ENCODE measurements at places on chromosomes 7 and 10.

DNA sequence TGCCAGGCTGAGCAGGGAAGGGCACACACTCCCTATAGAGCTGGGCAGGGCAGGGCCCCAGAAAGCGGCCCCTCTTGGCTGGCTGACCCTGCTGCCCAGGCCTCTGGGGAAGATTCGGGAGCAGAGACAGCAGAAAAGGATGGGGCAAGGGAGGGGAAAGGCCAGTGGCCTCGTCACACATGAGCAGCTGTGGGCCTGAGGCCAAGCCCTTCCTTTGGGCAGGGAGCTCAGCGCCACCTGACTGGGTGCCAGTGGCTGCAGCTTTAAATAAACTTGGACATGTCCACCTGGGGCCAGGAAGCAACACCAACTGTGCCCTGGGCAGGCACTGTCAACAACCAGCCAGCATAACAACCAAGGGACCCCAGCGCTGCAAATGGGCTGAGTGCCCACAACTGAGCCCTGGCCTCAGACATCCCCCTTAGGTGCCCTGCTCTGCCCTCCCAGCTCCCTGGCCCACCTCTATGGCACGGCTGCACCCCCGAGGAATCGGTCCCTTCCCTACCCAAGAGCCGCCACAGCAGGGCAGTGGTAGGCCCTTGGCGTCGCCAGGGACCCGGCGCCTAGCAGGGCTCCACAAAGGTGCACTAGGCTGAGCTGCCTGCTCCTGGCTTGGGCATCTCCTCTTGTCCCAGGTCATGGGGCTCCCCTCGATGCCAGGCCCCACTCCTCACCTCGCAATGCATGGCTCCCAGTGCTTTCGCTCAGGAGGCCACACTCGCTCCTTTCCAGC, 2.6 kb downstream of the CAMK2B start:
- no peak for DNase-seq

- DNase-seq: no peak
Measured at GRCh38 chr7:96300502-96300901, 21.4 kb downstream of the SLC25A13 start.

DNA sequence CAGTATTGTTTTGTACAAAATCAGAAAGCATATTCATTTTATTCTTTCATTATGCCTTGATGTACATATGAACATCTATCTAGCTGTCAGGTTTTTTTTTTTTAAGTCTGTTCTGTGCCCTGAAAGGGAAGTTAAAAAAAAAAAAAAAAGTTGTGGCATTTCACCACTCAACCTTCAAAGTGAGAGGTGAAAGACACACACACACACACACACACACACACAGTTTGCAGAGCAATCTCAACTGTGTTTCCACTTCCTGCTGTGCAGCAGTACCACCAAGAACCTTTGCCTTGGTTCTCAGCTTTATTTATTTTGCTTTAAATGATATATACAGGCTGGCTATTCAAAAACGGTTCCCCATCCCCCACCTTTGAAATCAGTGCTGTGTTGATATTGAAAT, 955.6 kb downstream of the GATA3 start:
- no peak for DNase-seq

DNA sequence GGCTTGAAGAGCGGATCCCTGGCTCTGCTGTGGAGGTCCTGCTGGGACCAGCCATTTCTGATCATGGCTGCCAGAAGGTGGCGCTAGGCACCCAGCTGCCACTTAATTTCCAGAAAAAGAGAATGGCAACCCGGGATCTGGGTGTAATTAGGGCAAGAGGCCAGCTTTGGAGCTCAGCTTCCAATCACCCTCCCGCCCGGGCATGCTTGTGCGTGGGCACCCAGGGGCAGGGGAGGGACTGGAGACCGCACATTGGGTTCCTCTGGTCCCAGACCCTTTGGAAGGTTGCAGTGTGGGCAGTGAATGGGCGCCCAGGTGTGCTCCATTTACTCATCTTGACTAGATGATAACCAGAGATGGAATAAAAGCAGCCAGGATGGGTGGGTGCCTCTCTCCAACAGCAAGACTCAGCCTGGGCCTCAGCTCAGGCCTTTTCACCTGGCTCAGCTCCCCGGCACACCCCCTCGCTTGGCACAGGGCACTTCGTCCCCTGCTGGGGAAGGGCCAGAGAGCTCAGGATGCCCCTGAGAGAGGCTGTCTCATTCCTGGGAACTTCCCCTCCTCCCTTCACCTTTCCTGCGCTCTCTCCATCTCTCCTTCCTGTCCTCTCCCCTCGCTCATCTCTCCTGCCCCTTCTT, 14.7 kb downstream of the FAM241B start:
- peak; percentile 51 for DNase-seq

DNA sequence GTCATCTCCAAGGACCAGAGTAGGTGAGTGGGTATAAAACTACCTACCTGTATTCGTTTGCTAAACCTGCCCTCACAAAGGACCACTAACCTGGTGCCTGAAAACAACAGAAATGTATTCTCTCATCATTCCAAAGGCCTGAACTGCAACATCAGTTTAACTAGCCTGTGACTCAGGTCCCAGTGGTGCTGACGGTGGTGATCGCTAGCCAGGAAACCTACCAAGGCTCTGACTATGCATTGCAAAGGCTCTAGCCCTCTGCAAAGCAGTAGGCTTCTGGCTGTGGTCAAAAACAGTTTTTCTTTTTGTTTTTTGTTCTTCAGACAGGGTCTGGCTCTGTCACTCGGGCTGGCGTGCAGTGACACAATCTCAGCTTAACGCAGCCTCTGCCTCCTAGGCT, 107.5 kb downstream of the NPTX2 start:
- no peak for DNase-seq

DNA sequence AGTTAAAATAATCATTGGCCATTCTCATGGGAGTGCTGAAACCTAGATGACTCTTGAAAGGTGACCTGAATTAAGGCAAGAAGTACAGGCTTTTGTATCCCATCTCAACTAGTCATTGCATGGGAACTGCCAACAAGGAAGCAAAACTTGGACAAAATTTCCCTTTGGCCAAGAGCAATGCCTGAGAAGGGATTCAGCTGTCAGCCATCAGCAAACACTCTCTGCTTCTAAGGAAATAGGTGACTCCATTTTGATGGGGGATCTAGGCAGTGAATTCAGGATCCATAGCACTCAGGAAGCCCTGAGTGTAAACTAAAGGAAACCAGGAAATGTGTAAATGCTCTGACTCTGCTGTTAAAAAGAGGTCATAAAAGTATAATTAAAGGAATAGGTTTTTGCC, 221.5 kb upstream of the TMEM229A start:
- DNase-seq: no peak

DNA sequence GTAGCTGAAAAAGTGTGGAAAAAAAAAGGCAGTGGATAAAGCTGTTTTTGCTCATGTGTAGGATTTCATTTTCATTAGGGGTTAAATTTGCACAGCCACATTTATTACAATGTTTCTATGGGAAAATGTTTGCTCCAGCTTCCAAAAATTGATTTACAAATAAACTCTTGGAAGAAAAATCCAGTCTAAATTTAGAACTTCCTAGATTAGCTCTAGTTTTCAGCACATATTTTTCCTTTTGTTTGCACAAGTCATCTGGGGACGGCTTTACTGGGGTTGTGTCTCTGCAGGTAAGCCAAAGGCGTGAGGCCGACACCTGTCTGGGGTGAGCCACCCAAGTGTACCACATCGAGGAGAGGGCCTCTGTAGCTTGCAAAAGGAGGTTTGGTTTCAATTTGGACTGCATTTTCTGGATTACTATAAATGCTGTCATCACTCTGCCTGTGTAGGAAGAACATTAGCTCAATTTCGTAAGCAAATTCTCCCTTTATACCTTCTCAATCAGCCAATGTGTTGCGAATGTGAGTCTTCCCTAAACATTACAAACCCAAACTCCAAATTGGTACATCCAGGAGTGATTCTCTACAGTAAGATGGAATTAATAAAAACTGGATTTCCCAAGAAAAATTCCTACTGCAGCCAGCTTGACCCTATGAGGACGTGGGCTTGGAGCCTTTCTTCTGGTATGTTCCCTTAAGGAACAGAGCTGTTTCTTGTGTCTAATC, 89.5 kb upstream of the ZNF438 start:
- DNase-seq: no peak

DNA sequence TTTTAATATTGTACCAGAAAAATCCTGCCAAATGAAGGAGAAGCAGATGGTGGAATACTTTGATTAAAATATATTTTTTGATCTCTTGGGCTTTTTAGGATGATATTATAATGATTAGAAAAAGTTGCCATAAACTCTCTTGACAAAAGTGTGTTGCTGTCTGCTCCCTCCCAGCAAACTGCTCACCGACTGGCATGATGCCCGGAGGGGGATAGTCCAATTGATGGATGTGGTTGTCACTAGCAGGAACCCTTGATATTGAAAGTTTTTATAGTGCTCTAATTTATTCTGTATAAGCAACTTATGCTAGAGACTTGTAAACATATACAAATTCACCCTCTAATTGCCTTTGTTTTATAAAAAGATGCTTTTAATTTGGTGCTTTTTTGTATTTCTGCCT, 114.0 kb downstream of the DNAH11 start:
- DNase-seq: no peak

DNA sequence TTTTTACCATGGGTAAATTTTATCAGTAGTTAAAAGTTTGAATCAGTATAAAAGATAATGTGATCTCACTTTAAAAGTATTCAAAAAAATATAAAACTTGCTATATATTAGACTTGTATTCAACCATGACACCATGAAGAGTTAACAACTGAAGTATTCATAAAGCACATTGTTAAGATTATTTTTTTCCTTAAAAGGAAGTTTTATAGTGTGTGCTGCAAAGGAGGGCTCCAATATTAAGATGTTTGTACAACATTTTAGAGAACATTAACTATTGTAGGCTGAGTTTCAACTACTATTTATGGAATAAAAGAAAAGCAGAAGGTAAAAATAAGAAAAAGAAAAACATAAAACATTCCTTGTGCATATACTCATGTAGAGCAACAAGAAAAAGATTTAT, 24.5 kb upstream of the CUBN start:
- DNase-seq: no peak

DNA sequence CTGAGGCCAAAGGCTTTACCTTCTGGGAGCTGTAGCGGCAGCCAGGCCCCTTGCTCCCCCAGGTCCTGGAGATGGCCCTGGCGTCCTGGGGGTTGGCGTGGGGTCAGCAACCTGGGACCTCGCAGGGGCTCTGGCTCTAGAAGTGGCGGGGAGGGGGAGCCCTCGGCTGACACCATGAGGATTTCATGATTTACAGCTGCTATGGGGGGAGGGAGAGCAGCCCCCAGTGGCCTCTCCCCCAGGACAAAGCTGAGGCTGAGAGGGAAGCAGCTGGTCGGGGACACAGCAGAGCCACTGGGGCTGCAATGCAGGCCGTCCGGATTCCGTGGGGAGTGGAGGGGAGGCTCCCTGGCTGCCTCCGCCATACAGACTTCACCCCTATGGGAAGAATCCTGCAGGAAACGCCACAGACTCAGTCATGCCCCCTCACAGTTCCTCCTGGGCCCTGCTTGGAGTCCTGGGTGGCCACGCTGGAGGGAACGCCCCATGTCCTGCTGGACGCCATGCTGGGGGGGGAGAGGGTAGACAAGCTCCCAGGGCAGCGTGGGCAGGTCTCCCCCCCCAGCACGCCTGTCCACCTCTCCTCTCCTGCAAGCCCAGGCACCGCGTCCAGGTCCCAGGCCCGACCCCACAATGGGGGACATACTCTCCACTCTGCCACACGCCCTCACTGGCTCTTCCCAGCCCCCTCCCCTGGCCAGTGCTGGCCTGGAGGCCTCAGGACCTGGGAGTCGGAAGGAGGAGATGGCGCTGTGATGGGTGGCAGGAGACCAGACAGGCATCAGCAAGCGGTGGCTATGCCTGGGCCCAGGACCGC, 243.6 kb downstream of the ELFN1 start:
- no peak for DNase-seq

DNA sequence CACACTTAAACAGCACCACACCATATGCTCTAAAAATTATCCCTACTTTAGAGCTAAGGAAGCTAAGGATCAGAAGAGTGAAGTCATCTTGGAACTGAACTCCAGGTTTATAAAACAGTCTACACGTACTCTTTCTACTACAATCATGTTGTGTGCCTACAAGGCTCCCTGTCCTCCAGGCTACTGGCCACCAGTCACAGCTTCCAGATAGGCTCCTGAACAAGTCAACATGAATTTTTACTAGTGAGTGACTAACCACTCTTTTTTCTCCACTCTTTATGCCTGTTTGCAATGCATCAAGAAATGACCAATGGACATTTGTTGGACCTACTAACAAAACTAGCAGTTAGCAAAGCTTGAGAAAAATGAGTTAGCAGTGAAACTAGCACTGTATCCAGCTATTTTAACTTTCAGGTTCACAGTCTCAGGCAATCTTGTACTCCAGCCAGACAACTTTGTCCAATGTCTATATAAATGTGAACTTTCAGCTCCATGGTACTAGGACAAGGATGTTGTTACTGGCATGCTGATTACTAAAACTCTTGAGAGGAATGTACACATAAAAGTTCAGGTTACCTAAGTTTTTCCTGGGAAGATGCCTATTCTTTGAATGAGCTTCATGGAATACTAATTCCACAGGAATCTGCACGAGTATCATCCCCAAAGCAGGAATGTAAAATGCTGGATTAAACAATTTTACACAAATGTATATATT, 180.0 kb downstream of the BTAF1 start:
- DNase-seq: no peak

DNA sequence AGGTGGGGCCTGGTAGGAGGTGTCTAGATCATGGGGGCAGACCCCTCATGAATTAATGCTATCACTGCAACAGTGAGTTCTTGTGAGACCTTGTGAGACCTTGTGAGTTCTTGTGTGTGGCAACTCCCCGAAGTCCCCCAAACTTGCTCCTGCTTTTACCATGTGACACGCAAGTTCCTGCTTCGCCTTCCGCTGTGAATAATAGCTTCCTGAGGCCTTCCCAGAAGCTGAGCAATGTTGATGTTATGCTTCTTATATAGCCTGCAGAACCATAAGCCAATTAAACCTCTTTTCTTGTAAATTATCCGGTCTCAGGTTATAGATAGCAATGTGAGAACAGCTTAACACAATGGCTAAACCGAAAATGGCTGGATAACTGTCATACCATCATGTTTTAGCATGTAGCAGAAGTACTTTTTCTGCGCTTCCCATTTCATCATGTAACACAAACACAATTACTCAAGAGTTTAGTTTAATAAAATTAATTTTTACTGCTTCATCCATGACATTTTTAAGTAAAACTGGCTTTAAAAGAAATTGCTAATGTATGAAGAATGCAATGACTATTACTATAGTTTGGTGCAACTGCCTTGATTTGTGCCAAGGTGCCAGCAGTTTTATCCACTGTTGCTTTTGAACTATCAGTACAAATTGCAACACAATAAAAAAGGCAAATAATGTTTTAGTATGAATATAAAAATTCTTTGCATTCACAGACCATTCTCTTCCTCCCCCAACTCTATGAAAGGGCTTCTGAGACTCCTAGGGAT, 87.7 kb upstream of the TMEM168 start:
- no peak for DNase-seq

GRCh38 chr10:18689498-18689897, 30.3 kb downstream of the ARL5B start:
- no peak for DNase-seq

DNA sequence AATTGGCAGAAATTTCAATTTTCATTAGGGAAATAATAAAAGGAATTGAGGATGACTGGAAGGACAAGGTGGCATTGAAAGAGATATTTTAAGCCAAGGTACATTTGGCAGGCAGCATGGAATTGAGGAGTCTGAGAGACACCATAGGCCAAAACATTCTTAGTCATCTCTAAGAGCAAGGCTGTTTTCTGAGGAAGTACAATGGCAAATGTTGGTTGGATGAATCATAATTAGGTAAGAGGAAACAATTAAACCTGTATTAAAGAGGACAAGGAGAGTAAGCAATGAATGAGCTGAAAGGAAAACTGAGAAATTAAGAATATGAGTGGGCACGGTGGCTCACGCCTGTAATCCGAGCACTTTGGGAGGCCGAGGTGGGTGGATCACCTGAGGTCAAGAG, 86.3 kb downstream of the MRPL32 start:
- DNase-seq: no peak
